ENCODE measurements at places on chromosomes 12 and 14. TPM values are rescaled to one million over a fixed set of nuclear protein-coding genes. Genes with fewer than 3 reads are reported as not detected.
A peak's percentile ranks its signal among the peaks of the same experiment; 100 is the strongest.

- no peak for DNase-seq
Observed at GRCh38 chr12:13627536-13627935, 353.9 kb downstream of the GRIN2B start.

DNA sequence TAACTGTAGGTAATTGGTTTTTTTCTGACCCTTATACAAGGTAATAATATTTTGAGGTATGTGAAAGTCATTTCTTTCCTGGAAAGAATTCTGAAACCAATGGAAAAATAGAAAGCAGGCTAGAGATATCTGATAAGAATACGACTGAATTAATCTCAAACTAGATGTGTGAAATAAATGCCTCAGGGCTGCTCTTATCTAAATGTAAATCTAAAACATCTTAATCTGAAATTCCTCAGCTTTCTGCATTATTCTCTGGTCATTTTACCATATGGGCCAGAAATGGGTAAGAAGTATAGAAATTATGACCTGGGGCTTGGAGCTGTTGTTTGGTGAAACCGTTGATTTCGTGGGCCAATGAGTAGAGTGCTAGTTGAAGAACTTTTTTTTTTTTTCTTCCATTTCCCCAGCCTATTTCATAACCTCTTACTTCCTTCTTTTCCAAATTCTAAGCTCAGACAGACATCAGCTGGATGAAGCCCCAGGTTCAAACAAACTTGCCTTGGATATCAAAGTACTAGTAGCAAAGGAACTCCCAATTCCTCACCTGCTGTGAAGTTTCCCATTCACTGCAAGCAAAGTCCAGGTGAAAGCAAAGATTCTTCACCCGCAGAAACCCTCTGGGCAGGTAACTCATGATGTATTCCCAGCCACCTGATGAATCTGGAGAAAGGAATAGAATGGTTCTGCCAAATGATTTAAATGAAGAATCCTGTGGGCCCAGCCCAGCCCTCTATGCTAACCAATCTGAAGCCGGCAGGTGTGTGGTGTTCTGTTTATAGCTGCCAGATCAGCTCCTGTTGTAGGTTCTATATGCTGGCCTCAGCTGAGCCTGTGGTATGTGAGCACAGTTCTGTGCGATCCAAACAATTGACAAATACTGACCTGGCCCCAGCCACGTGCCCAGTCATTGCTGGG, 9.7 kb upstream of the FOS start:
- DNase-seq: no peak

DNA sequence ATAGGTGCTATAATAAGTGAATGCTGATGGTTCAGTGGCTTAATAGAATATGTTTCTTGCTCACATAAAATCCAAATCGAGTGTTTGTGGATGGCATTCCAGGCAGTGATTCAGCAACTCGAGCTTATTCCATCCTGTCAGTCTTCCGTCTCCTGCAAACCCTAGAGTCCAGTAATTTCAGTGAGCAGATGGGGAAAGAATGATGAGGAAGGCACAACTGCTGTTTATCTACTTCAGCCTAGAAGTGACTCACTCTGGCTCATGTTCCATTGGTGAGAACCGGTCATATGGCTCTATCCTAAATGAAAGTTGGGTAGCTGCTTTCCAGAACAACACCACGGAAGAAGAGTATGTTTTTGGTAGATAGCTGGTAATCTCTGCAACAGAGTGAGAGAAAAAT, 421.8 kb upstream of the PDE3A start:
- peak; percentile 77 for DNase-seq

- no peak for DNase-seq
Observed at GRCh38 chr14:77590845-77591485, 25.5 kb downstream of the SPTLC2 start.

GRCh38 chr14:70640938-70641547, 673 bp upstream of the TTC9 start:
- peak; percentile 46 for DNase-seq

DNA sequence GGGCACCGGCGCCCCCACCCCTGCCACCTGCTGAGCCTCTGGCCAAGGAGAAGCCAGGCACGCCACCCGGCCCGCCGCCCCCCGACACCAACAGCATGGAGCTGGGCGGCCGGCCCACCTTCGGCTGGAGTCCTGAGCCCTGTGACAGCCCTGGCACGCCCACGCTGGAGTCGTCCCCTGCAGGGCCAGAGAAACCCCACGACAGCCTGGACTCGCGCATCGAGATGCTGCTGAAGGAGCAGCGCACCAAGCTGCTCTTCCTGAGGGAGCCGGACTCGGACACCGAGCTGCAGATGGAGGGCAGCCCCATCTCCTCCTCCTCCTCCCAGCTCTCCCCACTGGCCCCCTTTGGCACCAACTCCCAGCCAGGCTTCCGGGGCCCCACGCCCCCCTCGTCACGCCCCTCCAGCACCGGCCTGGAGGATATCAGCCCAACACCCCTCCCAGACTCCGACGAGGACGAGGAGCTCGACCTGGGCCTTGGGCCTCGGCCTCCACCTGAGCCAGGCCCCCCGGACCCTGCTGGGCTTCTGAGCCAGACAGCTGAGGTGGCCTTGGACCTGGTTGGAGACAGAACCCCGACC, 6.5 kb downstream of the SETD1B start:
- DNase-seq: no peak

DNA sequence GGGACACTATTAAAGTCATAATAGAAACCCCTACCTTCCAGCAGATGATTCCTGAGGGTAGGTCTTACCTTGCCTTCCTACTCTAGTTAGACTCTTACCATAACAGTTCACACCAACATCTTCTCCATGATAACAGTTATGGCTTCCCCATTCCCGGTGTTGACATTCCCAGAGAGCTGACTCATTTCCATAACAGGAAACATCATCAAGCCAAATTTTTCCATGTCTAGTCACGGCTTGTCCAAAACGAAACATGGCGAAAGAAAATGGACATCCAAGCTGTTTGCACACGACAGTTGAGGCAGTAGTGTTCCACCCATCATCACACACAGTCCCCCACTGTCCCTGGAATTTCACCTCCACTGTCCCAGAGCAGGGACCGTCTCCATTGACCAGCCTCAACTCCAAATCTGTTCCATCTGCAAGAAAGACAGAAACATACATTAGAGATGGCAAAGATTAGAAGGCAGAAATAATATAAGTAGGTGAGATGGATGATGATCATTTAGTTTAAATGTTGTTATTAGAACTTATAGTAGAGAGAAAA, 10.6 kb downstream of the CD163L1 start:
- DNase-seq: peak; percentile 85

PLEKHG3 gene
- total RNA-seq: 4.6 TPM

FANCM gene
- total RNA-seq: 4.6 TPM

All from H4 (cell line).